Psoas muscle (tissue), 8 donors: ENCODE measurements at places on chromosomes 12 and 14. TPM values are rescaled to one million over a fixed set of nuclear protein-coding genes. Genes with fewer than 3 reads are reported as not detected.

GRCh38 chr14:79605849-79606248, 605.5 kb downstream of the DIO2 start:
- H3K27ac ChIP-seq: no peak overlapping the region
- no peaks in the 10 kb centered on the region for H3K36me3 ChIP-seq
- no peak overlapping the region for H3K4me3 ChIP-seq
- no peaks in the 10 kb centered on the region for H3K4me1 ChIP-seq

DNA sequence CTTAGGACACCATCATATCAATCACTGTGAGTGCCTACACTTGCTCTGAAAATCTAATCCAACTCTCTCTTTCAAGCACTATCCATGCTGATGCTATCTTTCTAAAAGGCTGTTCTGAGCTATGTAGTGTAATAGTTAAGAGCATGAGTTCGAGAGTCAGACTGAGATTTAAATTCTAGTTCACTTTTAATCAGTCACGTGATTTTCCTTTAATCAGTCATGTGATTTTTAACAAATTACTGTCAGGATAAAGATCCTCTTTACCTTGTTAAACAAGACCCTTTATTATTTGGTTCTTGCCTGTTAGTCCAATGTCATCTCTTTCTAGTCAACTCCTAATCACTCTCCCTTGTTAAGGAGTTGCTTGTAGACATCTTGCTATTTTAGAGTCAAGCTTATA, 653.0 kb downstream of the RPL10L start:
- no peak overlapping the region for H3K4me3 ChIP-seq
- no peak for DNase-seq
- H3K27ac ChIP-seq: no peak overlapping the region

GRCh38 chr14:87676814-87677437, 316.1 kb downstream of the GALC start:
- H3K4me3 ChIP-seq: no peak overlapping the region
- H3K27me3 ChIP-seq: no peaks in the 10 kb centered on the region
- no peaks in the 10 kb centered on the region for H3K36me3 ChIP-seq
- no peak overlapping the region for H3K27ac ChIP-seq

- H3K36me3 ChIP-seq: no peaks in the 10 kb centered on the region
- DNase-seq: no peak
- no peaks in the 10 kb centered on the region for H3K4me1 ChIP-seq
- no peak overlapping the region for H3K27ac ChIP-seq
- H3K4me3 ChIP-seq: no peak overlapping the region
Measured at GRCh38 chr12:62438098-62438692, 28.4 kb upstream of the MON2 start.

GRCh38 chr12:16542586-16542985, 63.4 kb downstream of the LMO3 start:
- no peak overlapping the region for H3K4me3 ChIP-seq
- H3K27me3 ChIP-seq: no peaks in the 10 kb centered on the region
- no peak for DNase-seq
- no peak overlapping the region for H3K27ac ChIP-seq
- no peaks in the 10 kb centered on the region for H3K4me1 ChIP-seq

DNA sequence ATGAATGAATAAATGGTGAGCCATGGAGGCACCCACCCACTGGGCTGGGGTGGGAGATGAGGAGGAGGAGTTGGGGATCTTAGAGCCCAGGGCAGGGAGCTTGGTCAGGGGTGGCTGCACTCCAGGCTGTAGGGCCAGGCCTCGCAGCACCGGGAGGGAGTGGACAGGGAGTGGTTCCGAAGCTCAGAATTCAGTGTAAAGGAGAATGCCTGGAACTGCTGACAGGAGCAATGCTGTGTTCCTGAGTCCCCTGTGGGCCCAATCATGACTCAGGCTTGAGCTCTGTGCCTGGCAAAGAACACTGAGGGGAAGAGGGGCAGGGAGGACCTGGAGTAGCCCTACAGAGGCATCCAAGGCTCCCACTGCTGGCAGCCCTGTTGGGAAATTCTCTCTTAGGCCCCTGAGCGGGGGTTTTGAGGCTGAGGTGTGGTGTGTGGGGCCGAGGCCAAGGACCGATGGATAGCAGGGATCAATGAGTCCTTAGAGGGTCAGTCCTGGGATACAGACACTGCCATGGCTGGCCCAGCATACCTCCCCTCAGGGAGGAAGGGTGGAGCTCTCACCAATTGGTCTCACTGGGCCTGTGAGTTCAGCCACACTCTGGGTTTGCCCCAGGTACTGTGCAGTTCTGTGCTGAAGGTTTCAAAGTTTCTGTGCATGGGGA, 9.5 kb upstream of the RABGGTA start:
- DNase-seq: no peak
- H3K4me1 ChIP-seq: no peaks in the 10 kb centered on the region
- no peaks in the 10 kb centered on the region for H3K27me3 ChIP-seq

DNA sequence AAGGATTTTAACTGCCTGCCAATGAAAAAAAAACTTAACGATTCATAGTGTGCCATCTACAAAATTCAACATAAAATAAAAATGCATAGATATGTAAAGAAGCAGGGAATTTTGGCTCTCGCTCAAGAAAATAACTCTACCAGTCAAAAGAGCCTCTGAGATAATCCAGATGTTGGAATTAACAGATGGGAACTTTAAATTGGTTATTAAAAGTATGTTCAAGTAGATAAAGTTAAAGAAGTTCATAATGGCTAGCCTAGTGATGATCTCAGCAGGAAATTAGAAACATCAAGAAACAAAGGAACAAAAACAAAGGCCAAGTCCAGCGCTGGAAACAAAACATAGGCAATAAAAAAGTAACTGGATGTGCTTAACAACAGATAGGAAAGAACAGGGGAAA, 23.1 kb downstream of the PIK3C2G start:
- H3K36me3 ChIP-seq: no peaks in the 10 kb centered on the region
- no peak overlapping the region for H3K4me3 ChIP-seq
- no peaks in the 10 kb centered on the region for H3K4me1 ChIP-seq
- no peak overlapping the region for H3K27ac ChIP-seq

- no peak overlapping the region for H3K27ac ChIP-seq
- DNase-seq: no peak
- no peaks in the 10 kb centered on the region for H3K36me3 ChIP-seq
- H3K27me3 ChIP-seq: no peaks in the 10 kb centered on the region
- H3K4me1 ChIP-seq: no peaks in the 10 kb centered on the region
- no peak overlapping the region for H3K4me3 ChIP-seq
Measured at GRCh38 chr14:92277031-92277430, 45.9 kb upstream of the SLC24A4 start.

Gene RASSF9
- total RNA-seq: 1.9 TPM

Gene KLRC2
- not detected for total RNA-seq

Gene SPIC
- 0.32 TPM for total RNA-seq

Gene CD9
- total RNA-seq: 40.2 TPM

Gene TAMALIN
- total RNA-seq: 10.8 TPM

Gene IFNG-AS1
- not detected for total RNA-seq
